ENCODE measurements at places on chromosomes 12 and 14.

- peak; percentile 94 for DNase-seq
Observed at GRCh38 chr12:107027636-107028053, 40.7 kb upstream of the MTERF2 start.

DNA sequence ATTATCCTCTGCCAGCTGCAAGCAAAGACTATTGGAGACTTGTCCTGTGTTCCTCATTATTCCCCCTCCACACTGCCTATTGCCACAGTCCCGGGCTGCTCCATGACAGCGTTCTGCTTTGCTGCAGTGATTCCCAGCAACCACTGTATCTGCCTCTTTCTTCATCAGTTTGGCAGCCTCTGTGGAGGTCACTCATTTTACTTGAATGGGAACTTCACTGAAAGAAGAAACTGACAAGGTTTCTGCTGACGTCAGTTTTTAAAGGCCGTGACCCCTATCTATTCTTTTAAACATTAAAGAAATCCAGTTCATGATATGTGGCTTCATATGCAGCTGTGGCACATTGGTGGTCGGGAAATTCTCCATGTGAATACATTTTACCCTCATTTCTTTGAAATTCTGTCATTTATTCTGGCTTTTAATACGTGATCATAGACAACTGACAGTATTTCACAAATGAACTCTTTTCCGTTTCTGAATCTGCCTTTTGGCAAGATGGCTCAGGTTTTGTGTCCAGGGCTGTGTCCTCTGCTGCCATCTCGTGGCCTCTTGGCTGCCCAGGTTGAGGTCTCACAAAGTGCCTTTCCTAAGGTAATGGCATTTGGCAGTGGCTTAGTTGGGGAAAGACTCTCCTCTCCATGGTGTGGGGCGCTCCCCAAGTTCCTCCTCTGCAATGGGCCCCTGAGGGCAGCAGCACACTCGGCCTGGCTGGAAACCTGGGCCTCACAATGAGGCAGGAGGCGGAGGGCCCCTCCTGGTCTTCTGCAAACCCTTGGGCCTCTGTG lies 5.8 kb downstream of the TMEM253 start:
- peak; percentile 94 for DNase-seq

GRCh38 chr12:121238604-121239350 lies 28.8 kb downstream of the P2RX4 start:
- DNase-seq: no peak

DNA sequence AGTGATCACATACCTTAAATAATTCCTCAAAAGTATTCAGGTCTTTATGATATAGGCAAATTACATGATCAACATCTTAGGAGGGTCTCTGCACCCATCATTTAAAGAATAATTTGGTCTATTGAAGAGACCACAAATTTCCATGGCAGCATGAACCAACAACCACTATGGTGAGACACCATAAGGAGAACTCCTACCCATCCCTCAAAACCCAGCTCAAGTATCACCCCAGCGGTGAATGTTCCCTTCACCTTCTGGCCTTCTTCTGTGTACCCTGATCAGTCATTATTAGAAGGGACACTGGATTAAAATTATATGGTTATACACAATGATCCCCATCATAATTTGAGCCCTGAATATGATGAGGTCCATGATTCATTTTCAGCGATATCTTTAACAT lies 81.5 kb downstream of the DICER1 start:
- DNase-seq: no peak

DNA sequence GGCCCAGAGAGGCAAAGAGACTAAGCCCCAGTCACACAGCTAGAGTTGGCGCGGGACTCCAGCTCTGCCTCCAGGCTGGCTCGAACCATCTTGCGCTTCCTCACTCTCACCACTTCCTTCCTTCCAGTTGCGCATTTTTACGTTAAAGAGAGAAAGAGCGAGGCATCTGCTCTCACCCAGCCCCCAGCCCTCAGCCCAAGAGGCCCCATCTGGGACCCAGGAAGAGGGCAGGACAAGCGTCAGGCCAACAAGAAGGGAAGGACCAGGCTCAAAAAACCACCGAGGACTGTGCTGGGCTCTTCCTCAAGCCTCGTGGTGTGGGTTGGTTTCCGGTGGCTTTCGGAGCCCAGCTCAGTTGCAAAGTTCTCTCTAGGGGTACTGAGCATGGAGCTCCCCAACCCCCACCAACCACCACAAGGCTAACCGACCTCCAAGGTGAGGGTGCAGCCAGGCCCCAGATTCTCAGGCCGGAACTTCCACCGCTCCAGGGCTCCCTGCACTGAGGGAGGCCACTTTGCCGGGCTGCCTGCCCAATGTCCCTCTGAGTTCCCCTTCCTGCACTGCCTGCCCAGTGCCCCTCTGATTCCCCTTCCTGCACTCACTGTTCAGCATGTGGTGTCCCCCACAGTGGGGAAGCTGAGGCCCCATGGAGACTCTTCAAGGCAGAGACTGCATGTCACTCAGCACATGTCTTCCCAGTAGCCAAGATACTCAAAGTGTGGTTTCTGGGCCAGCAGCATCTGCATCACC lies 35.9 kb downstream of the TESC start:
- DNase-seq: no peak

Measured in brain (organoid and tissue), 16 donors.